ENCODE measurements at places on chromosomes 5 and 9. TPM values are rescaled to one million over a fixed set of nuclear protein-coding genes. Genes with fewer than 3 reads are reported as not detected.
A peak's percentile ranks its signal among the peaks of the same experiment; 100 is the strongest.

- no peak for DNase-seq
These were observed 271.8 kb upstream of the DMAC1 start for GRCh38 chr9:8071445-8071798.

DNA sequence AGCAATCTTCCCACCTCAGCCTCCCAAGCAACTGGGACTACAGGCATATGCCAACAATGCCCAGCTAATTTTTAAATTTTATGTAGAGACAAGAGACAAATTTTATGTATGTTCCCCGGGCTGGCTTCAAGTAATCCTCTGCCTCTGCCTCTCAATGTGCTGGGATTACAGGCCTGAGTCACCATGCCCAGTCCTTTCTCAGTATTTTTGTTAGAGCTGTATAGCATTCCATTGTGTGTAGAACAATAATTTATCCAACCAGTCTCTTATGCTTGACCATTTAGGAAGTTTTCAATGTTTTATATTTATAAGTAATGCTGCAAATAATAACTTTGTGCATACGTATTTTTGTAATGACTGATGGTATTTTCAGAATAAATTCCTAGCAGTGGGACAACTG is 38.9 kb upstream of the CTXN3 start:
- no peak for DNase-seq

The STKLD1 gene
- total RNA-seq = 0.96 TPM

GRCh38 chr9:19405771-19406170 is 3.0 kb upstream of the ACER2 start:
- DNase-seq = no peak

The PCDHA1 gene
- total RNA-seq = not detected

- no peak for DNase-seq
These were observed 65.5 kb downstream of the EBF1 start for GRCh38 chr5:159034083-159034824.

The URM1 gene
- 23.8 TPM for total RNA-seq

GRCh38 chr5:174733091-174733690 is 8.8 kb downstream of the MSX2 start:
- DNase-seq = no peak

- DNase-seq = no peak
These were observed 206.1 kb downstream of the SLIT3 start for GRCh38 chr5:169094586-169095409.

- no peak for DNase-seq
These were observed 207.6 kb upstream of the MPDZ start for GRCh38 chr9:13487071-13487470.

DNA sequence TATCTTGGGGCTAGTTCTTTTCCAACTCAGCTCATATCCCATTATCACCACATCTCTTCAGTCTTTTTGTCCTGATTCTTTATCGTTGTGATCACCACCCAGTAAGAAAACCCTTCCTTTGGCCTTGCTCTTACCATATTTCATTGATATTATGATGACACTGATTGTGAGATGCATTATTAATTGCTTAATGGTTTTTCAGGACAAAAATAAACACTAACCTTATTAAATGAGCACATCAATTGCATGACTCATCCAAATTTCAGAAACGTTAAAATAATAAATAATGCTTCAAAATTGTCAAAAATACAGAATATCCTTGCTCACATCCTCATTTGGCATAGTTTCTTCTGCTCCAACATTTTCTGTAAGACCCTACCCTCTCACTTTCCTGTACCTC is 270.7 kb downstream of the PDE4D start:
- no peak for DNase-seq

DNA sequence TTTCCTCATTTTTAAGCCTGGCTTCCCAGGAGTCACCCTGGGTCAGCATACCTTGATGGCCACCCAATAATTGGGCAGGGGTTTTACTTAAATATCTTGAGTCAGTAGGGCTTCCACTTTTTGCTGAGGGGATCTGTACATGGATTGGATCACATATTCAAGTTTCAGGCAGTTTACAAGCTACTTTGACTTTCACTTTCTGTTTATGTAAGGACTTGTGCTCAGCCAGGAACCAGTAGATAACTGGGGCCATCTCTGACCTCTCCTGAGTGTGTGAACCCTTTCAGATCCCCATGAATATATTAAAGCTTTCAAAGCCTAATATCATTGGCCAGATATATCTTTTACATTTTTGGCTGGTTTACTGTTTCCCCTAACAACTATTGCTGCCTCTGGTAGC is 45.1 kb downstream of the SLCO6A1 start:
- no peak for DNase-seq

- no peak for DNase-seq
These were observed 82.6 kb downstream of the SMIM23 start for GRCh38 chr5:171868236-171868635.

GRCh38 chr5:76326577-76327302 is 76.3 kb upstream of the IQGAP2 start:
- DNase-seq = no peak

The ADAMTSL1 gene
- 4.2 TPM for total RNA-seq

The OSMR gene
- 54.0 TPM for total RNA-seq

The BBLN gene
- total RNA-seq = 152 TPM

- DNase-seq = no peak
These were observed 266.8 kb downstream of the AOPEP start for GRCh38 chr9:94993160-94993820.

DNA sequence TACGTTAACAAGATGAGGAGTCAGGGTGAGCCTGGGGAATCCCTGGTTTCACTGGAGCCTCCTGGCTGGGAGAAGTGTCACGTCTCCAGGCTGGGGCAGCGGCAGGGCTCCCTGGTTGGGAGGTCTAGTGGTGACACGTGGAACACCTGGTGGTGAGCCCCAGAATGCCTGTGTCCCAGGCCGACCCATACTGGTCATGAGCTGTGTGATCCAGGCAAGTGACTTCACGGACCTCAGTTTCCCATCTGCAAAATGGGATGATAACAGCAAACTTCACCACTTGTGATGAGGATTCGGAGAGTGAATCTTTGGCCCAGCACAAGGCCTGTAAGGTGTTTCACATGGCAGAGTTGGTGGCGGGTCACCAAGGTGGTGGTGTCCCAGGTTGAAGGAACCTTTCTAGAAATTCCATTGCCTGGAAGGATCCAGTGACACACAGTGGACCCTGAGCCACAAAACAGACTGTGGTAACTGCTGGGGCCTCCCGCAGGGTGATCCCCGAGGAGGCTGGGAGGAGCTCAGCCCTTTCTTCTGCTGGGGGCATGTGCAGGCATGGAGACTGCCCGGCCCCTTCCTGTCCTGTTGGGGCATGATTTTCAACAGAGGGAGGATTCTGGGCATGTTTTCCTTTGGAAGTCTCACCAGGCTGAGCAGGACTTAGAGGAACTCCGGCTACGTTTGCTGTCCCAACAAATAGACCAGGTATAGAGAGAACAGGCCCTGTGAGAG is 153.9 kb upstream of the IER5L start:
- DNase-seq = no peak

The CARD9 gene
- 3.0 TPM for total RNA-seq

DNA sequence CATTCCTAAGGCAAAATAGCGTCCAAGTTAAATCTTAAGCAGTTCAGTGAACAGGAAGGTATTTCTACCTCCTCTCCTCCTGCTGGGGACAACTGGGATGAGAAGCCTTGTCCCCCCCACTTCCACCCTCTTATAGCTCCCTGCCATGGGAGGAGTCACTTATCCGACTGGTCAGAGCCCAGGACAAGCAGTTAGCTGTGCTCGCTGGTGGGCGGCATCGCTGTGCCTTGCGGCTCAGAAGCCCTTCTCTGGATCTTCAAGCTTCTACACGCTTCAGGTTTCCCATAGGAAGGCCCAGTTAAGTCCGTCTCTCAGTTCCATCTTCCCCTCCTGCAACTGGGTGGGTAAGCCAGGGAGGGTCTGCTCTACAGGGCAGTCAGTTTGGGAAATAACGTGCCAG is 77.2 kb downstream of the PAX5 start:
- no peak for DNase-seq

The SLC6A7 gene
- not detected for total RNA-seq

DNA sequence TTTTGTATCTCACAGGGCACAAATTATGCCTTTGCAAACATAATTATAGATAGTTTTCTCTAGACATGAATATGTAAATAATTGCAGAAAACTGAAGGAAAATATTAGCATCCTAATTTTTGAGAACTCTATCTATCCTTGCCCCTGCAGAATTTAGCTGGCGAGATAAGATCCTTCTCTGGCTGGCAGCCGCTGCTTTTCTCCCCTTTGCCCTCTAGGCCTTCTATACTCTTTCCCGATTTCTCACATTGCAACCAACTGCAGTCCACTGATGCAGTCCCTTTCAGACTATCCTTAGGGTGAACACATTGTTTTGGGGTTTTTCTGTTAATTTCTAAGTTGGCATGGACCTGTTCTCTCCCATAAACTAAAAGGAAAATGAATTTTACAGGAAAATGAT is 91.3 kb downstream of the CD180 start:
- DNase-seq = no peak

DNA sequence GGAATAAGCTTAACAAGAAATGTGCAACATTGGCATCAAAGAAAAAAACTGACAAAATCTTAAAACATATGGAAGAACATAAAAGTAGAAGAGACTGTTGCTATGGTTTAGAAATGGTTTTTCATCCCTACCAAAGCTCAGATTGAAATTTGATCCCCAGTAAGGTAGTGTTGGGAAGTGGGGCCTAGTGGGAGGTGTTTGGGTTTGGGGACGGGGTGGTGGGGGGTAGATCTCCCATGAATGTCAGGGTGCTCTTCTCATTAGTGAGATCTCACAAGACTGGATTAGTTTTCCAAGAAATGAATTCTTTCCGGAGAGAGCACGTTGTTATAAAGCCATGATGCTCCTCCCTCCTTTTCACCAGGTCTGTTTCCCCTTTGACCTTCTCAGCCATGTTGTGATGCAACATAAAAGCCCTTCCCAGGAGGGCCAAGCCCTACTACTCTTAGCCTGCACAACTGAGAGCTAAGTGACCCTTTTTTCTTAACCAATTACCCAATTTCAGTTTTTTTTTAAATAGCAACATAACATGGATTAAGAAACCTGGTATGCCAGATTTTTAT is 10.6 kb downstream of the TMEM167A start:
- DNase-seq = no peak

- no peak for DNase-seq
These were observed 344.6 kb downstream of the PDE4D start for GRCh38 chr5:59548807-59549357.

GRCh38 chr9:4463824-4464223 is 26.4 kb upstream of the SLC1A1 start:
- DNase-seq = no peak

DNA sequence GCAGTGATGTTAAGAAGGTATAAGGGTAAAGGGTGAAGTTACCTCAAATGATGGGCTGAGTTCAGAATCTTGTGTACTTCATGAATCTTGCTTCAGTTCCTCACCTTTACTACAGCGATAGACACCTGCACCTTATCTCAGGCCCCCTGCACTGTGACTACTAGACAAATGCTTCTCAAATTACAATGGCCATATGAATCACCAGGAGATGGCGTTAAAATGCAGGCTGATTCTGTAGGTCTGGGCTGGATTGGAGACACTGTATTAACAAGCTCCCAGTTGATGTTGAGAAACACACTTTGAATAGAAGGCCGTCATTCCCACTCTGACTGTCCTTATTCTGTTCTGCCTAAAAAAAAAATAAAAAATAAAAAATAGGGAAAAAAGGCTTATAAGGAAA is 29.8 kb downstream of the TARS1 start:
- DNase-seq = no peak

GRCh38 chr9:72038890-72039410 is 21.5 kb downstream of the C9orf57 start:
- peak; percentile 68 for DNase-seq

- DNase-seq = no peak
These were observed 272.2 kb downstream of the ANXA1 start for GRCh38 chr9:73423891-73424290.

The WHRN gene
- total RNA-seq = 15.1 TPM

DNA sequence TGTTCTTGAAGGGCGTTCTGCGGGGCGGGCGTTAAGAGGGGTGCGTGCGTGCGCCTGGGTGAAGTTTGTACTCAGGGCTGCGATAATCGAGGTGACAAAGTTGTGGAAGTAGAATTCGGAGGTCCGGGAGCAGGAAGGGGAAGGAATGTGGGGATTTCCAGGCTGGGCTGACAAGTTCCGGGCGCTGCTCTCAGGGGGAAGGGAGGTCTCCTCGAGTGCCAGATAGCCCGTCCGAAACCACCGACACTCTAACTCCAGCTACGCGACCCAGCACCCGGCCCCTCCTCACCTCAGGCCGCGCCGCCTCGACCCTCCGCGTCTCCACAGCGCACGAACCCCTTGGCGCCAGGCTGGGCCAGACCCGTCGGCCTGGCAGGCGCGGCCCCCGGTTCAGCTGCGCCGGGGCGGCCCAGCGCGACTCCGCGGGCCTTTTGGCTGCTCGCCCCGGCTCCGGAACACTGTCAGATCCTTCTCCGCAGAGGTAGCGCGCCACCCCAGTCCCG is at the start of gene IL6ST:
IL6ST (minus strand) TSS at position 469 of the 503 bp plus-strand sequence. CDS start 18,685 bp downstream, outside the sequence.
- peak; percentile 68 for DNase-seq

- DNase-seq = no peak
These were observed 24.0 kb upstream of the TCF7 start for GRCh38 chr5:134090522-134090921.

The MYOZ3 gene
- total RNA-seq = 0.33 TPM

The BARHL1 gene
- total RNA-seq = not detected

The TNFSF15 gene
- total RNA-seq = 0.16 TPM

The TERT gene
- total RNA-seq = not detected

DNA sequence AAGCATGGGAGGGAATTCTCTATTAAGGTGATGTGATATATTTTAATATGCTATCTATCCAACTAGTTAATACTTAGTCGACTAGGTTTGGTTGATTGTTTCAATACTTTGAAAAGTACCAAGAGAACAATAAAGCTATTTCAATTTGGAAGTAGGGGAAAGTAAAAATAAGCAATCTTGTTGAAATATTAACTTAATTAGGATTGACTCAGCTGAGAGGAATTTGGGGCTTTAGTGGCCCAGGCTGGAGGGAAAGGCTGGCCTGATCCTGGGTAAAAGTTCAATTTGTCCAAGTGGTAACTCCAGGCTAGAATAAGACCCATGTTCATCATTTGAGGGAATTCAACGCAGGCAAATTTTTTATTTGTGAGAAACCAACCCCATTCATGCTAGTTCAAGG is 48.6 kb downstream of the NMUR2 start:
- DNase-seq = no peak

- no peak for DNase-seq
These were observed 20.6 kb downstream of the LIFR start for GRCh38 chr5:38535845-38536244.

DNA sequence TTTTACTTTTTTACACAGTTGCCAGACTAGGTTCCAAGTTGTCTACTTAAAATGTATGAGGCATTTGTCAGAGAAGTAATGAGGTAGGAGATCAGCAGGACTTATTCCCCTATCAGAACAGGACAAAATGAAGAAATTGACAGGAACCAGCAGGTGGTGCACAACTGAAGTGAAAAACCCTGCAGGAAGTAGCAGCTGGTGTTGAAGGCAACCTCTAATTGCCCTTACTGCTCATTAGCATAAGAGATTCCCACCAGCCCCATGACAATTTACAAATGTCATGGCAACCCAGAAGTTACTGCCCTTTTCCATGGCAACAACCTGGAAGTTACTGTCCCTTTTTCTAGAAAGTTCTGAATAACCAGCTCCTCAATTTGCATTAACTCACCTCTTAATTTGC is 5.4 kb downstream of the PCDHB15 start:
- DNase-seq = no peak

GRCh38 chr5:159913048-159913447 is 3.2 kb upstream of the ADRA1B start:
- DNase-seq = no peak
